ENCODE measurements at places on chromosomes 2 and 18.
A peak's percentile ranks its signal among the peaks of the same experiment; 100 is the strongest.

DNA sequence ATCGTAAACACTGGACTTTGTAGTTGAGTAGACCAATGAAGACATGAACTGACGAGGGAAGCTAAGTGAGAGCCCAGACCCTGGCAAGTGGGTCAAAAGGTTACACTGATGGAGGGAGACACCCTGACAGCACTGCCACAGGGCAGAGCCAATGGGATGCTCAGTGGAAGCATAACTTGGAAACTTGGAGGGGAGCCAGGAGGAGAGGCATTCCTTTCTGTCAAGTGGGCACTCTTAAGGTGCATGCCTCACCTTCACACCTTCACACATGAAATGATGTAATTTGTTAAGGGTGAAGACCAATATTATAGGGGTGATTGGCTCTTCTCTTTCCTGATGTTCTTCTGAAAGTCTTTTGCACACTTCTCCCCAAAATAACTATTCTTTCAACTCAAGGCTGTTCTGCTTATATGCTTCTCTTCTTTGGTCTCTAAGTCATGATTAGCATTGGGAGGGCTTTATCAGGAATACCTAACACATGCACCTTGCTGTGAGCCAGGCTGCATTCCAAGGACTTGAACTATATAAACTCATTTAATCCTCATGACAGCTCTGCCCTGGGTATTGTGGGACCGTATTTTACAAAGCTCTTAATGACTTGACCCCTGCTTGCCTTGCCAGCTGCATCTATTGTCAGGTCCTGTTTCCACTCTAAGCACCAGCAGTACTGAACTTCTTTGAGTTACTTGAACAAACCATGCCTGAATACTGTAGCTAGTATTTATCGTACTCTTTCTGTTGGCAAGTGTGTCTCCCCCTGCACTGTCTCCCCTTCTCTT is 19.0 kb downstream of the RPL37A start:
- DNase-seq = no peak

DNA sequence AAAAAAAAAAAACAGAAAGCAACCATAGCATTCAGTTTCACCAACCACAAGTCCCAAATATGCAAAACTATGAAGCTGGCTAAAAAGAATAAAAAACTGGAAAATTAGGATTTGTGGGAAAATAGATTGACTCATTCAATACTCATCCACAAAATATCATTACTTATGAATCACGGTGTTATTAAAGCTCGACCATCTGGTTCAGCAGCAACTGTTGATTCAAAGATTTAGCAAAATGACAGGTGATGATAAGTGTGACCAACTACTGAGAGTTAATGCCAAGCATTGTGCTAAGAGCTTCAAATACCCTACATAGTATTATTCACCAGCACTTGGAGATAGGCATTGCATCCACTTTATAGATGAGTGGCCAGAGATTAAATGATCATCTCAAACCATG is 26.2 kb upstream of the XDH start:
- peak; percentile 65 for DNase-seq

DNA sequence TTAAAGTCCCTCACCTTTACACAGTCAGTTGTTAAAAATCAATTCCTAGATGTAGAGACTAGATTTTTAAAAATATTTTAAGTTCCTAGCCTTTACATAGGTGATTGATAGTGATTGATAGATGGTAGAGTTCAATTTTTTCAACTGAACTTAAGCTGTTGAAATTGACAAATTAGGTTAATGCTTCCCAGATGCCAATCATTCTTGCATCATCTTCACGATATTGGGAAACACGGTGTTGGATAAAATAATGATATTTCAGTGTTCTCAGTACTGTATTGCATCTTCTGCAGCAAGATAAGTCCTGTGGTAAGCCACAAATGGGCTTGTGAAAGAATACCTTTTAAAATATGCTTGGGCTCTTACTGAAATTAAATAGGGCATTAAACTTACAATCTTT is 667.6 kb downstream of the STK39 start:
- DNase-seq = no peak

DNA sequence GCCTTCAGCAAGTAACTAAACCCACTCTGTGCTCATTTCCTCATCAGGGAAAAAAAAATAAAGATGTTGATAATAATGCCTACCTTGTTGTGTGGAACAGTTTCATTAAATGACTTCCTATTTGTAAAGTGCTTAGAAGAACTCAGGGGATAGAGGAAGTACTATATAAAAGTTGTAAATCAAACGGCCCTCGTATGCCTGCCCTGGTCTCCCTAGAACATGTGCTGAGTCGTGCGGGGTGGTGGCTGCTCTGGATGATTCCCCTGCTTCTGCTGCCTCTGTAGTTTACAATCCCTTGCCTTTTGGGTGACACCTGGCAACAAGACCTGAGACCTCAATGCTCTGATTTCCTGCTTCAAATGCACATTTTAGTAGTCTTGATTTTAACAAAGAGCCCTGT is 170.0 kb downstream of the CERS6 start:
- no peak for DNase-seq

DNA sequence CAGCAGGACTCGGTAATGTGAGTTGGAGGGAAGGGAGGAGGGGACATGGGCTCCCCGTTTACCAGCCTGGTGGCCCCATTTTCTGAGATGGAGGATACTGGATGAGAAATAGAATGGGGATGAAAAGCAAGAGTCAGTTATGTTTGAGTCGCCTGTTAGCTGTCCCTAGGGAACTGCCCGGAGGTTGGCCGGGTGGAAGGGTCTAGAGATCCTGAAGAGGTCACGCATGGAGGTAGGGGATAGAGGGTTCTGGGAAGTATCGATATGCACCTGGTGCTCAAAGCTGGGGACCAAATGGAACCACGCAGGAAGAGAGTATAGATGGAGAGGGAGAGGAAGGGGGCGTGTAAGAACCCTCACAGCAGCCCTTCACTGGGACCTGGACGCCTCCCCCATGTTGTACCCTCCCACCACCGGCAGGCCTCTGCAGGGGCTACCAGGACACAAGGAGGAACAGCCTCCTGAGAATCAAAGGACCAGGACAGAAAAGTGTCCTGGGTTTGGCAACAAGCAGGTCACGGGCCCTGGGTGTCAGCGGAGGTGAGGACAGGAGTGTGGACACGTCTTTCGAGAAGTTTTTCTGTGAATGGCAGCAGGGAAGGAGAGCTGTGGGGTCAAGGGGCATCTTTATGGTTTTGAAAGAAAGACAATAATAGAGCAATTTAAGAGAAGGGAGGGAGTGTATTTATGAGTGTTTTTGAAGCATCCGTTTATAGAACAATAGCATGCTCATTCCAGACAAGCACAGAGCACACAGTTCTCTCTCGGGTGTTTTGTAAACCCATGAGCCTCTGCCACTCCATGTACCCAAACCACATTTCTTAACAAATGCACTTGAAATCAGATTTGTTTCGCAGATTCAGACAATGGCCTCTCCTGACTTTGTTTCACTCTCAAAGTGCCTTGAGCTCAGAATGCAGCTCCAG is 132.2 kb downstream of the SMAD7 start:
- DNase-seq = no peak

DNA sequence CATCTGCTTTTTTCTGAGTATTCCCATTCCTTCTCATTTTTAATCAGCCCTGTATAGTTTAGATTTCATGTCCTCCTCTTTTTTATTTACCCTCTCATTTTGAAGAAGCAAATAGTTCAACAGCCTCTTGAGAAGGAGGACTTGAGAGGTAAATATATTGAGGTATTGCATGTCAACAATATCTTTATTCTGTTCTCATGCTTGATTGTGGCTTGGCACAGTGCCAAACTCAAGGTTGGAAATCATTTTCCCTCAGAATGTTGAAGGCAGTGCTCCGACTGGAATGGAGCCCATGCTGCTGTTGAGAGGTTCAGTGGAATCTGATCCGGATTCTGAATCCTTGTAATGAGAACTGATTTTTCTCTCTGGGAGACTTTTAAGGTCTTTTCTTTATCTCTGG is 31.0 kb upstream of the GALNT3 start:
- peak; percentile 87 for DNase-seq

DNA sequence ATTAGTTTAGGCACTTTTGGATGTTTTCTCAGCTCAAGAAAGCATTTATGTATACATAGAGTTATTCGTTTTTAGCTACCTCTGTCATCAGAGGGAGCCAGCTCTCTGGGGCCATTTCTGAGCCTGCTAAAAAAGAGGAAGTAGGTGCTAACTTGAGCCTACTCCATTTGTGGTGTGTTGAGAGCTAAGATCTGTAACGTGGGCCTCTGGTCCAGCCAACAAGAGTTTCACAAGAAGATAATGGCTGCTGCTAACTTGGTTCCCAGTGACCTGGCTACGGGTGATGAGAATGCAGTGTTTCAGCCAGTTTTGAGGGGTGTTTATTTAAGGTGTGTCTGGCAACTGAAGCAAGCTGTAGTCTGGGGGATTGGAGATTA is 182.5 kb downstream of the PRKCE start:
- DNase-seq = no peak

DNA sequence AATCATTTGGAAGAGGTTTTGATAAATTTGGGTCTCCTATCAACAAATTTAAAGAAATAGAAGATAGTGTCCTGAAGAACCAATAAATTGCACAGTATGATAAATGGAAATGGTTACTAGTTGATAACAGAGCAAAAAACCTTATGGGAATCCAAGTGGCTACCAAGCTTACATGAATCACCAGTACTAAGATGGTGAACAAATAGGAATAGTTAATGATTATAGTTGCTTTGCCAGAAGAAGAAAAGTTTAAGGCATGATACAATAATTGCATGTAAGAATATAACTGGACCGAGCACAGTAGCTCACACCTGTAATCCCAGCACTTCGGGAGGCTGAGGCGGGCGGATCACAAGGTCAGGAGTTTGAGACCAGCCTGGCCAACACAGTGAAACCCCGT is 19.6 kb upstream of the INO80D start:
- no peak for DNase-seq
